ENCODE measurements at places on chromosomes 11 and 22.

GRCh38 chr11:115134926-115135325, 369.3 kb downstream of the CADM1 start:
- no peak for DNase-seq

- no peak for DNase-seq
Observed at GRCh38 chr22:49497266-49497665, 330.4 kb downstream of the BRD1 start.

- no peak for DNase-seq
Observed at GRCh38 chr11:99307510-99308088, 286.9 kb downstream of the CNTN5 start.

GRCh38 chr11:47259232-47259977, 1.6 kb downstream of the NR1H3 start:
- no peak for DNase-seq

- DNase-seq, result no peak
Observed at GRCh38 chr22:23204541-23205157, 24.3 kb downstream of the BCR start.

GRCh38 chr11:23201936-23202522, 341.8 kb upstream of the CCDC179 start:
- DNase-seq, result no peak

DNA sequence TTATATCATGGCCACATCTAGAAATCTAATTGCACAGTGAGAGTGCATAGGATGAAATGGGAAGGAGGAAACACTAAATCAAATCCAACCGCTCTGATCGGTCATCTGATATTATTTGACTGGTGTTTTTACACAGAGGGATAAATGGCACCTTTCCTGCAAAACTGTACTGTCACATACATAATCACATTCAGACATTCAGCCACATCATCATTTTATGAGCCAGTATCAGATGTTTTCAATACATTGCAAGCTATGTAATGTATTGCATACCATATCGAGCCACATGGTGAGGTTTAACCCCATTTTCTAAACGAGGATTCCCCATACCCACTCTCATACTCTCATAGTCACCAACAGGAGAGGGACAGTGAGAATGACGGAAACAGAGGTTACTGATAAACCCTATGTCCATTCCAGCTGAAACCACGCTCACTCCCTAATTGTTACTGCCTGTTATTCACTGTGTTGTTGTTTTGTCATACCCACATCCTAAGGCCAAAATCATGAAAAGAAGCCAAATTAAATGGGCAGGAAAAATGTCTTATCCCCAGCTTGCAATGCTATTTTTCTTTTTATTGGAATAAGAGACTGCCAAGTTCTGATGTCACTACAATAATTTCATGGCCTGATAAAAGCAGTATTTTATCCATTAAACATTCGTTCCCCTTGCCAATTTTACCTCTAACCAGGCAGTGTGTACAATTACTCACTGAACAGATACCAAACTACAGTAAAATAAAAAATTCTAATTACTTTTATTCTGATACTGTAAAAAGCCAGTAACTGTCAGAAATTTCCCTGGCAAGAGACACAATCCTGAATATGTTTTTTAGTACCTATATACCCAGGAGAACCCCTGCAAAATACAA, 9.0 kb downstream of the CDON start:
- DNase-seq, result no peak

DNA sequence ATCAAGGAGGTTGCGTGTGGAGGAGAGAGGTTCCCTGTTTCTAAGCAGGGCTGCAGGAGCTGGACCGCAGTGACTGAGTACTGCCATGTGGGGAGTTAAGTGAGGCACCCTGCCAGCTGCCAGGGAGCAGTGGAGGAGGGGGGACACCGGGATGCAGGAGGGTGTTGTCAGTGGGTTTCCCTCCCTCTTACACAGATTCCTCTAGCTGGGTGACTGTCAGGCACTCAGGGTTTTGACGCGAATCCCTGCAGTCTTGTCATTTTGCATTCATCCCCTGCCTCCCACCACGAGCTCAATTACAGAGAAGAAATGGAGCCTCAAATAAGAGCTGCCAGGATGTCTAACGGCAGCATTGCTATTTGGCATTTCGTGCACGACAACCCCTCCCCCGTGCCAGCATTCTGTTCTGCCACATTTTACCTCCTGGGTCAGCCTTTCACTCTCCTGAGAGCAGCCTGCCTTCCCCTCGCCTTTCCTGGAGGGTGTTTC, 119.8 kb upstream of the SORL1-AS1 start:
- DNase-seq, result no peak

DNA sequence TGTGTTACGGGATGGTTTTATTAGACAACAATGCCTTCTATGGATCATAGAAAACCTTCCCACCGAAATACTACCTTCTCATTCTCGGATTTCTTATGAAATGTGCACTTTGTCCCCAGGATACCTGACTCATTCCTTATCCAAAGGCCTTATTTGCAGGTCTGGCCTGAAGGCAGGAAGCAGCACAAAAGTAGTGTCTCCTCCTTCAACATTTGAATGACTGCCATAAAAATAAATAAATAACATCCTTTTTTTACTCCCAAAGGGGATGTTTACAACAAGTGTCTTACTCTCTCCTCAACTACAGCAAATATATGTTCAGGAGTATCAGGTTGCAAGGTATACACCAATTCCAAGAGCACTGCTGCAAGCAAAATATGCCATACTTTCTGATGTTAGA, 41.6 kb upstream of the PAK1 start:
- DNase-seq, result no peak

DNA sequence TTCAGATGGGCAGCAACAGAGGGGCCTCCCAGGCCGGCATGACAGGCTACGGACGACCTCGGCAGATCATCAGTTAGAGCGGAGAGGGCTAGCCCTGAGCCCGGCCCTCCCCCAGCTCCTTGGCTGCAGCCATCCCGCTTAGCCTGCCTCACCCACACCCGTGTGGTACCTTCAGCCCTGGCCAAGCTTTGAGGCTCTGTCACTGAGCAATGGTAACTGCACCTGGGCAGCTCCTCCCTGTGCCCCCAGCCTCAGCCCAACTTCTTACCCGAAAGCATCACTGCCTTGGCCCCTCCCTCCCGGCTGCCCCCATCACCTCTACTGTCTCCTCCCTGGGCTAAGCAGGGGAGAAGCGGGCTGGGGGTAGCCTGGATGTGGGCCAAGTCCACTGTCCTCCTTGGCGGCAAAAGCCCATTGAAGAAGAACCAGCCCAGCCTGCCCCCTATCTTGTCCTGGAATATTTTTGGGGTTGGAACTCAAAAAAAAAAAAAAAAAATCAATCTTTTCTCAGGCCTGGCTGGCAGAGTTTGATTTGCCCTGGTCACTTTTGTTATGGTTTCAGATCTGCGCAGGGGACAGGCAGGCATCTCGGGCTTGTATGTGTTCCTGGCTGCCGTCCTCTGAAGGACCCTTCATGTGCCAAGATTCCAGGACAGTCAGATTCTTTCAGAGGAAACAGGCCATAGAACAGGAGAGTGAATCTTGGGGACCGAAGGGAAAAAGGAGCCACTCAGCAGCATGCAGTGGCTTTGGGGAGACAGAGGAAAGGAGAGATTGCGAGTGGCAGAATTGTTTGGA, 5.3 kb downstream of the TAGLN start:
- DNase-seq, result no peak

DNA sequence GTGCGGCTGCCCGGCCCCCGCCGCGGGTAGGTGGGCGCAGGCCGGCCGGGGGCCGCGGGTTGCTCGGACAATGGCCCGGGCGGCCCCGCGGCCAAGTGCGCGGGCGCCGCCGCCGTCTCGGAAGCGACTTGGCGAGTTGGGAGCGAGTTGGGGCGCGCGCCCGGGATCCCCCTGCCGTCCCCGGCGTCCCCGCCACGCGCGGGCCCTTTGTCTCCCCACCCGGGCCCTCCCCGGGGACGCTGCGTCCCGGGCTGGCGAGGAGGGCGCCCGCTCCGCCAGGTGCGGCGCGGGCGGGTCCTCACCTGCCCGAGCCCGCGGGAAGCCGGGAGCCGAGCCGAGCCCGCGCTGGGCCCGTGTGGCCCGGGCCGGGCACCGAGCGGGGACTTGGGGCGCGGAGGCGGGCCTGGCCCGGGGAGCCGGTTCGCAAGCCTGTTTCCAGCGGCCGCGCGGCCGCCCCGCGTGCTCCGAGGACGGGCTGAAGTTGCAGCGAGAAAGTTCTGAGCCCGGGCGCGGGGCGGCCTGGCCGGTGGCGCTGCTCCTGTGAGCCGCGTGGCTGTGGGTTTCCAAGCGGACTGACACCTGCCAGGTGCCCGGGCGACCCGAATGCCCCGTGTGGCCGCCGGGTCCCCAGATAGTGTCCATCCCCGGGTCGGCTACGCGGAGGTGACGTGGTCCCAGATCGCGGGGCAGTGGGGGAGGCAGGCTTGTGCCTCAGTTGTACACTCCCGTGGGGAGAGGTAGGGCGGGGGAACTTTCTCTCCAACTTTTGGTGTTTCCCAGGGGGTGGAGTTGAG, 586 bp downstream of the LRP5 start:
- DNase-seq, result no peak

DNA sequence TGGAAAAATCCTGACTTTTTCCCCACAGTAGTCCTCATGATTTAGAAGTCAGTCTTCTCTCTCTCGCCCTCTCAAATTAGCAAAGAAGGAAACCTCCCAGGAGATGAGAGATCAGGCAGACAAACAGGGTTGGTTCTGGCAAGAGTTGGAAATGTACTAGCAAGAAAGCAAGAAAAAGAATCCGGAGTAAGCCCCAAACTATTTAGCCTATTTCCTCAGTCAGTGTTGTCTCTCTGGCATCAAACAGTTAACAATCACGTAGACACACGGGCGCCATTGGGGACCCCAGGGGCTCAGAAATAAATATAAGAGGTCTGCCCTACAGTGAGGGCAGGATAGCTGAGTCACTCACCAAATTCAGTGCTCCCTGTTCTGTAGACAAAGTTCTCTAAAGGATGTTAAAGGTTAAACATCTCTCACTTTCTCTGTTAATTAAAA, 4.7 kb downstream of the C11orf52 start:
- DNase-seq, result no peak

- DNase-seq, result no peak
Observed at GRCh38 chr11:133123366-133123765, 408.9 kb downstream of the OPCML start.

DNA sequence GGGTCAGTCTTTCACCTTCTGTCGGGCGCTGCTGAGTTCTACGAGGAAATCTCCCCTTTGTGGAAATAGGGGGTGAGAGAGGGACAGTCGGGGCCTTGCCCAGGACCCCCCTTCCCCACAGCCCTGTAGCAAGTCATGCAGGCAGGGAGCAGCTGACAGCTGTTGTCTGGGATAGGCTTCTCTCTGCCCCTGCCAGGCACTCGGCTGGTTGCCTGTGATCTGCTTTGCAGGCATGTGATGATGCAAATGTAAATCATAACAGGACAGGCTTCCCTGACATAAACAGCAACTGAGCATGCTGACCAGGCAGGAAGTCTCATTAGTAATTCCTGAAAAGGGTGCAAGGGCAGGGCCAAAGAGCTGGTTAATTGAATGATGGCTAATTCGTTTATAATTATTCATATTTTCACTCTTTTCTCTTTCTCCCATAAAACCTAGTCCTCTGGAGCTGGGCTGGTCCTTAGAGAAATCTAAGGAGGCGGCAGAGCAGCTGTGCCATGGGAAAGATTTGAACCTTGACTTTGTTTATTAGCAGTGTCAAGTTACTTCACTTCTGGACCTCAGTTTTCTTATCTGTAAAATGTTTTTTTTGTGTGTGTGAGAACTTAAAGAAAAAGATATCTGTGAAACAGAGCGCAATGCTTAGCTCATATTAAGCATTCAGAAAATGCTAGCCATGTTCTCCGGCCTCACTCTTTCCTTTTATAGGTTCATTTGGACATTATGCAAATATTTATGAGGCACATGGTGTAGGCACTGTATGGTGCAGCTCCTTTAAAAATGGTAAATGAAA, 129.7 kb downstream of the LDLRAD3 start:
- DNase-seq, result no peak

DNA sequence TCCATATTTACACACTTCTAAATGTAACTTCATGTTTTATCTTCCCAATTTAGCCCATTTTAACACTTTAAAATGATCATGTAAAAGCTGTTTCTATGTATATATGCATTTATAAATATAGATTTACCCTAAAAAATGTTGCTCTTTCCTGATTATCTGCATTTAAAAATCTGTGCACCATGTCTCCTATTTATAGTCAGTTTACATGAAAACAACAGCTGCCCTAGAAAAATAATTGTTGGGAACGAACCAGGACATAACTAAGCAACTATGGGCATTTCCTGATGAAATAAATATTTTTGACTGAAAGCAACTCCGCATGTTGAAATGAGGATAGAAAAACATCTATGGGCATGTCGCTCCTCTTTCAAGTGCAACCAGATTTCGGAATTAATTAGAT, 1368.2 kb downstream of the FAM181B start:
- no peak for DNase-seq

- DNase-seq, result no peak
Observed at GRCh38 chr11:100562128-100562527, 125.0 kb upstream of the ARHGAP42 start.

DNA sequence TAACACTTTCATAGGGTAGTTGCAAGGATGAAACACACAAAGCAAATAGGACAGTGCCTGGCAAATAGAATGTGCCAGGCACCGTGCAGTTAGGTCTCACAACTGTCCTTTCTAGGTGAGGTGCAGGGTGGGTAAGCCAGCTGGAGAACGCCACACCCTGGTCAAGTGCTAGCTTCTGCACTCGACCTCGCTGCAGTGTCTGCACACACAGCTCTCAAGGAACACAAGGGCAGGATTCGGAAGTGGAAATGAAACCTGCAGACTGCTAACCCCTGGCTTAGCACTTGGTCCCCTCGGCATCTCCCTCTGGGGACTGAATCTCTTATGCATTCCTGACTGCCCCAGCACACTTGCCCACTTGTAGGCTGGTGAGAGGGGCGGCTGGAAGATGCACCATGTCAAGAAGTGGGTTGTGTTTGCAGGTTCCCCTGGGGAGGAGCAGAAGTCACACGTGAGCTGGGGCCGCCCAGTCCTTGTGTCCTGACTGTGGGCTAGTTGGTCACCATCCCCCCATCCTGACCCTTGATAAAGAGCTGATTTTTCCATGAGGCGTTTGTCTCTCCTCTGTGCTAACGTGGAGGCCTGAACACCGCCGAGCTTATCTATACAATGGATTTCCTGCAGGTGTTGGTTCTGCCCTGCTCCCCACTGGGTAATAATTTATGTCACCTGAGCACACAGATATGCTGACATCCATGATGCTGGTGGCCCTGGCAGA, 89.0 kb downstream of the MICAL2 start:
- no peak for DNase-seq

- DNase-seq, result no peak
Observed at GRCh38 chr11:8282631-8283030, 19.0 kb upstream of the LMO1 start.

GRCh38 chr11:74677131-74677530, 54.1 kb downstream of the CHRDL2 start:
- DNase-seq, result peak; percentile 13

GRCh38 chr11:69446108-69446507, 35.4 kb upstream of the LINC01488 start:
- no peak for DNase-seq

GRCh38 chr11:71206186-71206585, 46.2 kb downstream of the SHANK2 start:
- no peak for DNase-seq

GRCh38 chr11:91966368-91966767, 258.2 kb upstream of the FAT3 start:
- DNase-seq, result no peak

Data from activated CD4-positive, CD25-positive, alpha-beta regulatory T cell treated with anti-CD3 and anti-CD28 coated beads, Interleukin-2, amount 50 U/mL, for 72 hours (primary cell).